GF-D8 (cell line): ENCODE measurements at places on chromosomes 4 and X.

DNA sequence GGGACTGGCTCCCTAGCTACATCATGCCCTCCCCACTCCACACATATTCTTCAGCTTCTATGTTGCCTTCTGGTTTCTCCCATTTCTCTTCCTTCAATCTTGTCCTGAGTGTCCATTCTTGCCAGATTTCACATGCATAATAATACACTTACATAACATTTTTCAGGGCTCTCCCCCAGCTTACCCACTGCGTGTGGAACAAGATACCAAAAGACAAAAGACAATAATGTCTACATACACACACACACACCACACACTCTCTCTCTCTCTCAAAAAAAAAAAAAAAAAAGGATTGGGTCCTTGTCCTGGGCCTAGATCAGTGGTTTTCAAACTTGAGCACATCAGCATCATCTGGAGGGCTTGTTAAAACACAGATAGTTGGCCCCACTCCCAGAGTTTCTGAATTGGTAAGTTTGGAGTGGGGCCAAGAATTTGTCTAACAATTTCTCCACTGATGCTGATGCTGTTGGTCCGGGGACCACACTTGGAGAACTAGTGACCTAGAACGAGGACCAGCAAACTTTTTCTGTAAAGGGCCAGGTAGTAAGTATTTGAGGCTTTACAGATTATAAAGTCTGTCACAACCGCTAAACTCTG lies 6.5 kb upstream of the SMARCA1 start:
- DNase-seq = no peak

GRCh38 chr4:14178421-14178820 lies 550.9 kb upstream of the BOD1L1 start:
- DNase-seq = no peak

GRCh38 chr4:101183666-101184373 lies 163.5 kb downstream of the PPP3CA start:
- DNase-seq = no peak

GRCh38 chrX:39324233-39324930 lies 523.1 kb downstream of the MID1IP1 start:
- no peak for DNase-seq

DNA sequence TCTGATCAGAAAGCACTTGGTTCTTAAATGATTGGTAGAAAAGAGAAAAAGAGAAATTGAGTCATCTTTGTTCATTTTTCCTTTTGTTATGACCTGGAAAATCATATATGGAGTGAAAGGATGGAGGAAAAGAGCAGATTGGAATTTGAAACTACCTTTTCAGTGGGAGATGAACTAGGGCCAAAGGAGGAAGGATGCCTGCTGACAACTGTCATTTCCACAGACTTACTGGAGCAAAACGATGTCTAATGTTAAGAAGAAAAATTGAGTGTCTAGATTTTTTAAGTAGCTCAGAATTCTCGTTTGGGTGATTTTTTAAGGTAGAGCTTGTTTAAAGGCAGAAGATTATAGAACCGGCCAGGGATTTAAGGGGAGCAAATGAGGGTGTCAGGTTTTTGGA lies 144.6 kb upstream of the KCNIP4 start:
- DNase-seq = no peak
